Ovary (tissue), 10 donors: ENCODE measurements at places on chromosomes 7 and 10. TPM values are rescaled to one million over a fixed set of nuclear protein-coding genes. Genes with fewer than 3 reads are reported as not detected.

OR9A2 gene
- not detected for total RNA-seq

- DNase-seq, result no peak
Observed at GRCh38 chr7:140616328-140616727, 24.3 kb downstream of the DENND2A start.

DNA sequence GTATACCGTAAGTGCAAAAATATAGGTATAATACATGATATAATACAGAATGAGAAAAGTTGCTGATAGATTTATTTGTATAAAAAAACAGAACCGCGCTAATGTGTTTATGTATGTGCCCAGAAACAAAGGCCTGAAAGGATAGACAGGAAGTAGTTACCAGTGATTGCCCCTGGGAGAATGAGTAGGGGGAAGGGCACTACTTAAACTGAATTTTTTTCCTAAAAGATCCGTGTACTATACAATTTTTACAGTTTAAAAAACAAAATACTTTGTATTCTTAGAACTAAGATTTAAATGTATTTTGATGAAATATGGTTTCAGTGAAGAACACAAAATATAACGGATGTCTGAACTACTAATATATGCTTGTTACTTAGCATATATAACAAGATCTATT is 2.9 kb downstream of the IPMK start:
- no peak for DNase-seq

NOBOX gene
- total RNA-seq, result not detected

- DNase-seq, result no peak
Observed at GRCh38 chr7:37119296-37119860, 329.3 kb downstream of the ELMO1 start.

HOGA1 gene
- total RNA-seq, result not detected

GRCh38 chr7:146022776-146023175 is 93.8 kb upstream of the CNTNAP2 start:
- no peak for DNase-seq

DNA sequence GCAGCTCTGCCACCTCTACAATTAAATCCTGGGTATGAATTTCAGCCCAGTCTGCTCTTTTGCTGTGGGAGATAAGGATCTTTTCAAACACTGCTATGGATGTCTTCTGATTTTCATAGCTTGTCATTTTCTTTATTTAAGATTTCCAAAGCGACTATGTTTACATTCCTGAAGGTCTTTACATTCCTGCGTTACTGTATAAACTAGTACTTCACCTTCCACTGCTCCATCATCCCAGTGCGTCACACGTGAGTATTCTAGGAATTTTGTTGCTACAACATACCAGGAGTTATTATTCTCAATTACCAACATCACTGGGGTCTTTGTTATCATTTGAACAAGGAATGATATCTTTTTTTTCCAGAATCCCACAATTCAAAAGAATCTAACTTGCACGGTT is 944.7 kb downstream of the SORCS3 start:
- no peak for DNase-seq
